ENCODE measurements at places on chromosomes 12 and 14. TPM values are rescaled to one million over a fixed set of nuclear protein-coding genes. Genes with fewer than 3 reads are reported as not detected.

The PEX5 gene
- 56.5 TPM for total RNA-seq

The PLCZ1 gene
- not detected for total RNA-seq

The DCP1B gene
- 13.6 TPM for total RNA-seq

The OR10P1 gene
- not detected for total RNA-seq

DNA sequence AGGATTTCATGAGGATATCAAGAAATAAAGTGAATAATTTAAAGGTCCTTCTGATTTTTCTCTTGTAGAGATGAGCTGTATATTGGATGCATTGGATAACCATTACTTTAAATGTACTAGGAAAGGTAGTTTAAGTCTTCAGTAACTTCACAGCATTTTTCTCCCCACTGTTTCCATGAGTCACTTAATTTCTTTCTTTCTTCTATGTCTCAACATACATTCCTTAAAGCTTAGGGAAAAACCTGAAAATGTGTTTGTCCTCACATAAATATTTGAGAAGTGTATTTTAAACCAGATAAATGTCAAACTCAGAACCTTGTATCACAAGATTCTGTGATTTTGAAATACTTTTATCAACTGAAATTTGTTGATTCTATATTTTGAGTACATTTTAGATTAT is 1970.2 kb upstream of the FLRT2 start:
- no peak for DNase-seq
- no peaks in the 10 kb centered on the region for H3K36me3 ChIP-seq
- no peaks in the 10 kb centered on the region for H3K4me1 ChIP-seq
- no peak overlapping the region for H3K27ac ChIP-seq

DNA sequence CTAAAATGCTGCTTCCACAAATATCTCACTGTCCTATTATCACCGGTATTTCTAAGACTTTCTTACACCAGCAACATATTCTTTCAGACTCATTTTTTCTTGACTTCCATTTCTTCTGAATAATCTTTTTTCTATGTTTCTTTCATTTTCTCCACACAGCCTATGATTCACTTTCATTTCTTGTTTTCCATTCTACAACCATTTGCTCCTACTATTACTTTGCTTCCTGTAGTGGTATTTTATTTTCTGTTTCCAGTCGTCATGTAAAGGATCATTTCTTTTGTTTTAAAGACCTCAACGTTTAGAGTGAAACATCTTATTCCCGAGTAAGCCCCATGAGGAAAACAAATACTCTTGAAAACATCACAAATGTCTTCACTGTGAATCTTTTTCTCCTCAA is 182.2 kb upstream of the MDGA2 start:
- H3K27ac ChIP-seq = no peak overlapping the region
- H3K4me1 ChIP-seq = no peaks in the 10 kb centered on the region
- H3K4me3 ChIP-seq = no peak overlapping the region
- H3K36me3 ChIP-seq = no peaks in the 10 kb centered on the region
- no peak for DNase-seq
- H3K27me3 ChIP-seq = no peaks in the 10 kb centered on the region

DNA sequence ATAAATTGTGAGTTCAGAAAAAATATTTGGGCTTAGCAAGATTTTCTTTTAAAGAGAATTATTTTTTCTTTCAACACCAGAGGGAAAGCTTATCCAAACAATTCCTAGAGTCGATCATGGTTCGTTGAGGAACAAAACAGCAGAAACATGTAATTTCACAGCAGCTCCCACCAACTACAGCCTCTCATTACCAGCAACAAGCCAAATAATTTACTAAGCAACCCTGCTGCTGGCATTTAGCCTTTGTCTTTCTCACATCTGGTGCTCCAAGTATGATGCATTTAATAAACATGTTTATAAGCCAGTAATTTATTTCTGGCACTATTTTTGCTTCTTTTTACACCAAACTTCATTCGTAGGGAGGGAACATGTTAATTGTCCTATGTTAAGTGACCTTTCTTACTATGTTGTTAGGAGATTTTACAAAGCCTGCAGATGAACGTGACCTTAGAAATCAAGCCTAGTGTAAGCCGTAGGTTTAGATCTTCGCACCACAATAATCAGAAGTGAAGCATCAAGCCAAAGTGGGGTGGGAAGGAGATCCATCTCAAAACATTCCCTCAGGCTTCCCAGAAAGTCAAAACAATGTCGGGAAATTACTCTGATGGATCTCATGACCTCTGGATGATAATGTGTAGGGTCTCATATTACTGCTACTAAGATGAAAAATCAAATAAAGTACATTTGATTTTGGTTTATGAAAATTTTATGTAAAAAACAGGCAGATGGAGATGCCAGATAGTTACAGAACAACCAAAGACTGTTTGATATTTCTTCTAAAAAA is 128.4 kb downstream of the RPAP3 start:
- no peaks in the 10 kb centered on the region for H3K4me1 ChIP-seq
- no peak for DNase-seq
- H3K4me3 ChIP-seq = no peak overlapping the region

DNA sequence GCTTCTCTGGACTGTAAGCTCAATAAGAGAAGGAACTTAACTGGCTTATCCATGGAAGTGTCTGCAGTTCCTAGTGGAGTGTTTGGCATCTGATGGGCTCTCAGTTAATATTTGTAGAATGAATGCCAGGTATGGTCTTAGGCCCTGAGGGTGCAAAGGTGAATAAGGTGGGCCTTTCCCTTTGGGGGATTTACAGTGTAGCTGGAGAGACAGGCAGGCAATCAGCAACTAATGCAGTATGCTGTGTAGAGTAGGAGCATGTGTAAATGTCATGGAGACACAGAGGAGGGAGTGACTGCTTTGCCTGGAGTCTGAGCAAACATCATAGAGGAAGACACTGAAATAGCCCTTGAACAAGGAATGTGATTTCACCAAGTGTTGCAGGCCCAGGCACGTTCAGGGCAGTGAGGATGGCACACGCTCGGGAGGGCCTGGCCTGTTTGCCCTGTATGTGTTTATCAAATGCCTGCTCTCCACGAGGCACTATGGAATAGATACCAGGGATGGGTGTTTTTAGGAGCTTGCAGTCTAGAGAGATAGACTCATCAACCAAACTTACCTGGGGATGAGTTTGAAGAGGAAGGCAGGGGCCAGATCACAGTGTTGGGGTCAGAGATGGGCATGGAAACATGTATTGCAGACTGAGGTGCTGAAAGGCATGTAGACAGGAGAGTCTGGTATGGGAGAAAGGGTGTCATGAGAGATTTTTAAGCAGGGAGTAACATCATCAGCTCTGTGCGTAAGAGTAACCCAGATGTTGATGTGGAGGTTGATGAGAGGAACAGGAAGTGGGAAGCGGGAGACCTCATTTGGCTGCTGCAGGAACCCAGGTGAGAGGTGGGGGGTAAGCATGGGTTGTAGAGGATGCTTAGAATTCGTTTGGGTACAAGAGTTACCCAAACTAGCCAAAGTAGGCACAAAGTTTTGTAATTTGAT is 54.1 kb downstream of the PLXNC1 start:
- H3K36me3 ChIP-seq = no peaks in the 10 kb centered on the region
- DNase-seq = no peak
- H3K27me3 ChIP-seq = no peaks in the 10 kb centered on the region
- H3K4me1 ChIP-seq = no peaks in the 10 kb centered on the region

DNA sequence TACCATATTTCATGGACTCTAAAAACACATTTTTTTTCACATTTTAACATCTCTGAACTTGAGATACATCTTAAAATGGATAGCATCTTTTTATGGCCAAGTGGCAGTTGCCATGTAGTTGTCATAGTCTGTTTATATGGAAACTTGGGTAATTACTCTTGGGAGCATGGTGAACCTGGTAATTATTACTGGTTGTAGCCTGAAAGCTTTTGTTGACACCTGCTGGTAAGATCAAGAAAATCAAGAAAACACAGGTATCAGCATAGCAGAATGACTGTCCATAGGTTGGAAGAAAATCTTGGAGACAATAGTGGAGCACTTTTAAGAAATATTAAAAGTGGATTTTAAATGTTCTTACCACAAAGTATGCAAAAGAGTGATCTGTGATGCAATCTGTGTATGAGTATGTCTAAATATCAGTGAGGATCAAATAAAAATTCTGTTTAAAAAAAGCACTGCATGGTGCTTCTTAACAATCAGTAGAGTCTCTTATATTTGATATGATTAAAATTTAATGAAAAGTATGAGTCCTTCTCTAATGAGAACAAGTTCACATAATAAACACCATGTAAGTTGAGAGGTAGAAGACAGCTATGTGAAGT is 44.2 kb downstream of the TTC8 start:
- H3K27me3 ChIP-seq = no peaks in the 10 kb centered on the region
- no peak overlapping the region for H3K4me3 ChIP-seq
- H3K27ac ChIP-seq = no peak overlapping the region

DNA sequence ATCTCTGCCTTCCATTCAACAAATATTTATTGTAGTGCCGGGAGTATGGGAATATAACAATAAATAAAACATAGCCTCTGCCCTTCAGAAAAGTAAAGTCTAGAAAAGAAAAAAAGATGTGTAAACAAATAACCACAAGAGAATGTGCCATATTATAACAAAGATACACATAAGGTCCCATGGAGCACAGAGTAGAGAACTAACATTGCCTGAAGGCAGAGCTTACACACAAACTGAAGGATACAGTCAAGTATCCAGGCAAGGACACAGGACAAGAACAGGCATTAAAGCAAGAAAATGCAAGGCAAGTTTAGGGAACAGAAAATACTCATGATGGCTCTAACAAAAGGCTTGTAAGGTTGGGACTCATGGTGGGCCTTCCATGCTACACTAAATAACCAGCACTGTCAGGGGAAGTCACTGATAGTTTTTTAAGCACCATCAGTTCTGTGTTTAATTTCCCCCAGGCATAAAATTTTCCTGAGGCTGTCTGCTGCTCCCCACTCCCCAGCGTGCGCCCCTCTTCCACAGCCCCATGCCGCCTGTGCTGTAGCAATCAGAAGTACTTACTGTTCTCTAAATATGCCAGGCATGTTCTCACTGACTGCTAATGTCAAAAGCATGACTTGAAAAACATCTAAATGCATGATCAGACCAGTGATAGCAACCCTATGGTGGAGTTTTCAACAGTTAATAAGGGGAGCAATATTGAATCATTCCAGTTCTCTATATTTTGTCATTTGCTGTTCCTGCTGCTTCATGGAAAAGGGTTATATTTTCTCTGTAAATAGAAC is 77.8 kb downstream of the ANKS1B start:
- H3K4me1 ChIP-seq = no peaks in the 10 kb centered on the region
- no peaks in the 10 kb centered on the region for H3K36me3 ChIP-seq
- DNase-seq = no peak
- H3K27me3 ChIP-seq = no peaks in the 10 kb centered on the region
- no peak overlapping the region for H3K4me3 ChIP-seq

DNA sequence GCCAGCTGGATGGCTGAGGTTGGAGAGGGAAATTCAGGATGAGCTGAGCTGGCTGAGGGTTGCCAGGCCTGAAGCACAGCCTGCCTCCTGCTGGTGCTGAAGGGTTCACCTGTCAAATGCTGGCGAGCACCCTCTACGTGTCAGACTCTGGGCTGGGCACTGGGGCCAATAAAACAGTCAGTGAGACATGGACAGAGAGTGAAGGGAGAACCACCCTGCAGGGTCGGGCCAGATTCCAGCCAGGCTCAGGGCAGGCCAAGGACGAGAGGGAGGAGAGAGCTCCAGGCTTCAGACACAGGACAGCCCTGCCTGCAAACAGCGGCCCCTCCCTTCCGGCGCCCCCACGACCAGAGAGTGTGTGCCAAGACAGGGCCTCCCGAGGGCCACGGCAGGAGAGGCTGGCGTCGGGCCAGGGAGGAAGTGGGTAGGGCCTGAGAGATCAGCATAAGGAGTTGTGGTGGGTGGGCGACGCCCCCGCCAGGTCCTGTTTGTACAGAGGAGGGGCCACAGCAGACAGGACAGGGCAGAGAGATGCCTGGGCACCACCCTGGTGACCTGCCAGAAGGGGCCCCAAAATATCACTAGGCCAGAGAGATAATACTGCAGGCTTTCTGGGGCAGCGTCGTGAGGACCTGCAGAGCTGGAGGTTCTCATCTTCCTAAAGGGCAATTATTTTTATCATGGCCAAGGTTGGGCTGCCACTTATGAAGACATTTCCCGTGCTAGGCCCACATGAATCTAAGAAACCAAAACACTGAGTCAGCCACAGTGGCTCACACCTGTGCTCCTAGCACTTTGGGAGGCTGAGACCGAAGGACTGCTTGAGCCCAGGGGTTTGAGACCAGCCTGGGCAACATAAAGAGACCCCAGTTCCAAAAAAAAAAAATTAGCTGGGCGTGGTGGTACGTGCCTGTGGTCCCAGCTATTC is 73.1 kb upstream of the GPR68 start:
- H3K4me1 ChIP-seq = no peaks in the 10 kb centered on the region
- H3K4me3 ChIP-seq = no peak overlapping the region
- no peaks in the 10 kb centered on the region for H3K36me3 ChIP-seq
- peak; percentile 52 for DNase-seq
- H3K27ac ChIP-seq = no peak overlapping the region

DNA sequence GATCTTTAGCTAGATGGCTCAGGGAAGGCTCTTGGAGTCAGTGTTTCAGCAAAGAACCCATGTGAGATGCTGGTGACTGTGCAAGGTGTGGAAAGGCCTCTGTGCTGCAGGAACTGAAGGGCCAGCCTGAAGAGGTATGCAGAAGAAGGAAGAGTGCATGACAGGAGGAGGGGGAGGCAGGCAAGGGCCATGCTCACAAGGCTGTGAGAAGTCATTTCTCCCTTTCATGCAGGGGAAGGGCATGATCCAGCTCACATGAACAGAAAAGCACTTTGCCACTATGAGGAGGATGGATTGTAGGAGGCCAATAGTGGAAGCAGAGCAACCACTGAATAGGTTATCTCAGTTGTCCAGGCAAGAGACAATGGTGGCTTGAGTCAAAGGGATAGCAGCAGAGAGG is 83.7 kb downstream of the SSPN start:
- DNase-seq = no peak
- H3K4me3 ChIP-seq = no peak overlapping the region
- H3K36me3 ChIP-seq = no peaks in the 10 kb centered on the region

- H3K27me3 ChIP-seq = no peaks in the 10 kb centered on the region
- H3K36me3 ChIP-seq = no peaks in the 10 kb centered on the region
- no peak overlapping the region for H3K4me3 ChIP-seq
- H3K4me1 ChIP-seq = no peaks in the 10 kb centered on the region
- DNase-seq = no peak
These were observed 292.6 kb downstream of the C12orf75 start for GRCh38 chr12:105622846-105623736.

DNA sequence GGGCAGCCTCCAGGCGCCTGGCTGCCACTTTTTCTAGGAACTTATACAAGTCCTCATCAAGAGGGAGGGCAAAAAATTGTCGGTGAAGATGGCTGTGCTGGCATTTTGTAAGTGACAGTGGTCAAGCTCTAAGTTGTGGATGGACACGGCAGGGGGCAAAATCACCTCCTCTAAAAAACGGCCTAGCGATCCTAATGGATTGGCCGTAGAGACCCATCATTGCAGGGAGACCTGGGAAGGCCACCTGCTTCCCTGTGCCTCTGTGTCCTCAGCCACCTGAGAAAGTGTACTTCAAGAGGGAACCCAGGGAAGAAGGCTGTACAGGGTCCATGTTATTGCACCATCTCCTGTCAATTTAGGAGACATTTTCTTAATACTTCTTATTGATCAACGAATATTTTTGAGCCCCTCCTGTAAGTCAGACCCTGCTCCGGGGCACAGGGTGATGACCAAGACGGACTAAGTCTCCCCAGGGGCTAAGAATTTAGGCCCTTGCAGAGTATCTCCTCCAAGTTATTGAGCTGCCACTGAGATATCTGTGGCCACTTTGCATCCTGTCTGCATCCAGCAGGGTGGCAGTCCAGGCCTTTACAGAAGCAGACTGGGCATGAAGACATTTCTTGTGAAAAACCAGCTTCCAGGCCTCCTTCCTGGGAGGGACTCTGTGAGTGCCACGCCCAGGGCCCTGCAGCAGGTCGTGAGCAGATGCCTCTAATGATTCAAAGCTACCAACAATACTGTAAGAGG is 40.5 kb downstream of the PSMA6 start:
- peaks cover 17% of the 10 kb centered on the region for H3K4me1 ChIP-seq
- H3K27me3 ChIP-seq = no peaks in the 10 kb centered on the region
- no peaks in the 10 kb centered on the region for H3K36me3 ChIP-seq
- peak overlapping the region; percentile 95 for H3K27ac ChIP-seq

All from uterus (tissue), 4 donors.